Fibroblast of gingiva (primary cell): ENCODE measurements at places on chromosomes 6 and 20.
A peak's percentile ranks its signal among the peaks of the same experiment; 100 is the strongest.

GRCh38 chr20:5714261-5715041, 35.8 kb upstream of the SHLD1 start:
- no peak for DNase-seq

DNA sequence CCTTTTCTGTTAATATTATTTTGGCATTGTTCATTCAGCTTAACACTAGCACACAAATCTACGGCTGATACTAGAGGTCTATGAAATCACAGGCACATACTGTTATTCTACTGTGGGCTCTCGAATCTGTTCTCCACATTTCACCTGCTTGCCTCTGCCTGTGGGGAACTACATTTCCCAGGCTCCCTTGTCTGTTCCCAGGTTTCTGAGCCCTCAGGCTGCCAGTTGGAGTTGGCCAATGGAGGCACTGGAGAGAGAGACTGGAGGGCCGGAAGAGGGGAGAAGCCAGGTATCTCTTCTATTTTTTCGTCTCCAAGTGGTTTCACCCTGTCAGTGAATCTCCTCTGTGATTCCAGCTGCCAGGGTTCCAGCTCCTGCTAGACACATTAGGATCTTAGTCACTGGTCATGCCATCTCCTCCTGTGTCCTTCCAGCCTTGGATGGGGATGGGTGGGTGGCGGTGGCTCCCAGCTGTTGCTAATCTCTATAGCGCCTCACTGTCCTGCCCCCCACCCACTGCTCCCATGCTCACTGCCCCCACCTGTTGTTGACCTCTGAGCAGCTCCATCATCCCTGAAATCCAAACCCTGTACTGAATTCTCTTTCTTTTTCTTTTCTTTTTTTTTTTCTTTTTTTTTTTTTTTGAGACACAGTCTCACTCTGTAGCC, 188.2 kb downstream of the LRFN2 start:
- DNase-seq = no peak

DNA sequence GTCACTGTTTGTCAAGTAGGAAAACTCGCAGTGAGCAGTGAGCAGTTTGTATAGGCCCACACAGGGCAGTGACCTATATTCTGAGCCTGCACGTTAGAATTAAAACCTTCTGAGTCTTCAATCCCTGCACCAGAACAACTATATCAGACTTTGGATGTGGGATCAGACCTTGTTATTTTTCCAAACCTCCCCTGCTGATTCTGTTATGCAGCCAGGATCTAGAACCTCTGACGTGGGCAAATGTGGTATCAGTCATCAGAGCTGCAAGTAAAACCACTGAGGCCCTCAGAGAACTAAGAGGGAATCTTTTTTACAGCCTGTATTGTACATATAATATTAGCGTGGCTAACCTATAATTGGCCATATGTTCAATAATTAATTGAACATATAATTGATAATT, 32.0 kb upstream of the AKAP7 start:
- no peak for DNase-seq

- DNase-seq = no peak
Observed at GRCh38 chr6:35718911-35719381, 17.9 kb upstream of the ARMC12 start.

DNA sequence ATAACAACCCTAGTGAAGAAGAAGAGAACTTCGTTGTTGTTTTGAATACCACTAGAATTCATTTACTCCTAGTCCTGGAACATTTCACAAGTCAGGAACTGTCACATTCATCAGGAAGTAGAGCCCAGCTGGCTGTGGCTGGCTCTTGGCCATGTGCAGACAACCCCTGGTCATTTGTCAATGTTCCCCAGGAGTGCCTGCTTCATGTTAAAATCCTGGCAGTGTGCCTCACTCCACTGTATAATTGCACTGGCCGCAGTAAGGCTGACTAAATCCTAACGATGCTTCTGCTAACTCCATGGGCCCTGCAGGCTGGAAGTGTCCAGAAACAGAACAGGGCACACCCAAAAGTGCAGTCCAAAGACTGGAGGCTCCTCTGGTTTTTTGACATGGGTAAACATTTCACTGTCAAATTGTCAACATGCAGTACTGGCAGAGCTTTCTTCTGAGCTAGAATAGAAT, 41.5 kb upstream of the ADGRF1 start:
- DNase-seq = peak; percentile 90

DNA sequence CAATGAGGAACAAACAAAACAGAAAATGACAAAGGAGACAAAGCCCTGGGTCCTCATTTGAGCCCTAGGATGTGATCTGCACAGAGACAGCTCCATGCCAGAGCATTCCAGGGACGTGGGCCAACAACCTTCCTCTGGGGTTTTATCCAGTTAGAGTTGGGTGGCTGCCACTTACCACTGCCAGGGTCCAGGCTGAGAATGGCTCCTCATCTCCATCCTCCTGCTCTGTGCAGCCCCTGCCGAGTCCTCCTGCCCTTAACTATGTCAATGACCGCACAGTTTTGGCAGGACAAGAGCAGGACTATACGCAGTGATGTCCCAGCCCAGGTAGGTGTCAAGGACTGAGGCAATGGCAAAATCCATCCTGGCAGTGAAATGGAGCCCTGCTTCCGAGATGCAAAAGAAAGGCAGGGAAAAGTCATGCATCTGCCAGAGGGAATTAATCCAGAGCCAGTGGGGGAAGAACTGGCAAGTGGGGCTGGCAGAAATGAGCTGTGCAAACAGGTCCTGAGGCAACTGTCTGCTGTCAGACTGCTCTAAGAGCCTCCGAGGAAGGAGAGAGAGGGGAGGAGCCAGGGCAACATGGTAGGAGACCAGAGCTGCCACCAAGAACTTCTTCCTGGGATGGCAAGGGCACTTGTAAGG, 449.4 kb downstream of the PTPRT start:
- DNase-seq = no peak

DNA sequence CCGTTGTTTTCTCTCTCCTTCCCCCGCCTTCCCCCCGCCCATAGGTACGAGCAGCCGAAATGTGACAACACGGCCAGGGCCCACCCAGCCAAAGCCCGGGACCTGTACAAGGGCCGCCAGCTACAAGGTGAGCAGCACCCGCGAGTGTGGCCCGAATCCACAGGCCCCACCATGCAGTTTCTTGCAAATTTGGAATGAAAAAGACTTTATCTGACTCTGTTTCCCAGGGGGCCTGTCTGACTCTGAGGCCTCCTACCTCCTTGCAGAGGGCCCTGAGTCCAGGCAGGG, 167.1 kb downstream of the SMOC2 start:
- no peak for DNase-seq

GRCh38 chr6:148417045-148417444, 74.4 kb downstream of the SASH1 start:
- DNase-seq = no peak

GRCh38 chr20:51487076-51487475, 55.4 kb downstream of the NFATC2 start:
- no peak for DNase-seq

DNA sequence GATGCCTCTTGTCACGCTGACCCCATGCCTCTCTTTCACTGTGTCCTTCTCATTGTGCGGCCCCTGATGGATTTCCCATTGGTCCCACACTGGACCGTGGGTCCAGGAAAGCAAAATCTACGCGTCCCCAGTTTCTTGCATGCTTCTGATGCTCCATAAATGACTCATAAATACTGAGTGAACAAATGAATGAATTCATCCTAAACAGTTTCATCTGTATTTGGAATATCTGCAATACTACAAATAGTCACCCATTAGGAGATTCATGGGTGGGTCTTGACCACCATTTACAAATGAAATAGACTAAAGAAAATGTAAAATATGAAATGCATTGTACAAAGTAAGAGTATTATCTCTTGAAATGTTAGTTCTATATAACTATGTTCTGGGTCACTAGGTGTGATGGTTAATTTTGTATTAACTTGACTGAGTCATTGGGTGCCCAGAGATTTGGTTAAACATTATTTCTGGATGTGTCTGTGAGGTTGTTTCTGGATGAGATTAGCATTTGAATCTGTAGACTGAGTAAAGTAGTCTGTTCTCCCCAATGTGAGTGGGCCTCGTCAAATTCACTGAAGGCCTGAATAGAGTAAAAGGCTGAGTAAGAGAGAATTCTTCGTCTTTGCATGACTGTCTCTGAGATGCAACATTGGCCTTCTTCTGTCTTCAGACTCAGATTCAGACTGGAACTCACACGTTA, 448.7 kb downstream of the PREX1 start:
- no peak for DNase-seq

- no peak for DNase-seq
Observed at GRCh38 chr6:28712982-28713381, 187.3 kb downstream of the GPX5 start.

DNA sequence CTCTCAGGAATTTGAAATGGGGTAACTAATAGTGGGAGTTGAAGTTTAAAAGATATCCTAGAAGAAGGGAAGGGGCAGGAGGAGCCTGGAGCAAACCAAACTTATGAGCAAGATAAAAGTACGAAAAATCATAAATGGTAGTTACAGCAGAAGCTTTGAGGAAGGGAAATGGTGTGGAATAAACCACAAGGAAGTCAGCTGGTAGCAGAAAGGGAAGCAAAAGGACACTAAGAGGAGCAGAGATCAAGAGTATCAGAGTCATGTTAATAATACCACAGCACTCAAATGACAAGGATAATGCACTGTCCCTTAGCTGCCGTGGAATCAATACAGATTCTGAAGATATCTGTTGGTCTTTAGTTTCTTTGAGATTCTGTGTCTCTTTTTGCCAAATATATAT, 44.9 kb upstream of the CCDC28A start:
- DNase-seq = no peak

GRCh38 chr20:61601853-61602252, 349.8 kb downstream of the CDH4 start:
- no peak for DNase-seq

GRCh38 chr20:7859356-7859802, 80.9 kb downstream of the HAO1 start:
- peak; percentile 64 for DNase-seq

DNA sequence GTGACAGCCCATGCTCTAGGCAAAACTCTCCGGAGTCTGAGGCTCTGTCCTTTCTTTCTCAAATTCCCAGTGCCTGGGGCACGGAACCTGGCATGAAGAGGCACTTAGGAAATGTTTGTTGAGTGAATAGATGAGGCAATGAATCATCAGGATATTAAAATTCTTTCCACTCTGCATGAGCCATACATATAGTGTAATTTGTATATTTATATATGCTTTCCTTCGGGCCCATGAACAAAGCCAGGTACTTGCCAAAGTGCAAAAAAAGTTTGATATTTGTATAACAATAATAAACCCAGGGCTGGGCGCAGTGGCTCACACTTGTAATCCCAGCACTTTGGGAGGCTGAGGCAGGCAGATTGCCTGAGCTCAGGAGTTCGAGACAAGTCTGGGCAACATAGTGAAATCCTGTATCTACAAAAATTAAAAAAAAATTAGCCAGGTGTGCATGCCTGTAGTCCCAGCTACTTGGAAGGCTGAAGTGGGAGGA, 212.3 kb upstream of the ZNF217 start:
- peak; percentile 84 for DNase-seq

DNA sequence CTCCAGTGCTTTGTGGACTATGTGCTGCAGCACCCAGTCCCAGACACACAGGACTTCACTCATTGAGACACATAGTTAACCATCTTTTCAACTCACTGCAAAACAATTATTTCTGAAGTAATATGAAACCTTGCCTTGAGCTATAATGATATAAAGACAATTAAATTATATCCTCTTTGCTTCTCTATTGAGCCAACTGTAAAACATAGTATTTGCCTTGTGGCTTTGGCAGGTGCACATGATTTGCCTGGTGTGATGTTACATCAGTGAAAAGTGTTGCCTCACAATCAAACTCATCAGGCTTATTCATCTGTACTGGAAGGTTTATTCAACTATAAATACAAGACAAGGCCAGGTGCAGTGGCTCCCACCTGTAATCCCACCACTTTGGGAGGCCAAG, 80.6 kb downstream of the NCOA7 start:
- DNase-seq = peak; percentile 37

GRCh38 chr6:157530724-157531168, 149.8 kb downstream of the ZDHHC14 start:
- DNase-seq = no peak

- DNase-seq = peak; percentile 6
Observed at GRCh38 chr6:5004373-5005037, 668 bp upstream of the RPP40 start.

GRCh38 chr6:97626671-97627441, 343.8 kb upstream of the MMS22L start:
- DNase-seq = peak; percentile 2

- DNase-seq = no peak
Observed at GRCh38 chr20:15708984-15709598, 864.2 kb downstream of the KIF16B start.

DNA sequence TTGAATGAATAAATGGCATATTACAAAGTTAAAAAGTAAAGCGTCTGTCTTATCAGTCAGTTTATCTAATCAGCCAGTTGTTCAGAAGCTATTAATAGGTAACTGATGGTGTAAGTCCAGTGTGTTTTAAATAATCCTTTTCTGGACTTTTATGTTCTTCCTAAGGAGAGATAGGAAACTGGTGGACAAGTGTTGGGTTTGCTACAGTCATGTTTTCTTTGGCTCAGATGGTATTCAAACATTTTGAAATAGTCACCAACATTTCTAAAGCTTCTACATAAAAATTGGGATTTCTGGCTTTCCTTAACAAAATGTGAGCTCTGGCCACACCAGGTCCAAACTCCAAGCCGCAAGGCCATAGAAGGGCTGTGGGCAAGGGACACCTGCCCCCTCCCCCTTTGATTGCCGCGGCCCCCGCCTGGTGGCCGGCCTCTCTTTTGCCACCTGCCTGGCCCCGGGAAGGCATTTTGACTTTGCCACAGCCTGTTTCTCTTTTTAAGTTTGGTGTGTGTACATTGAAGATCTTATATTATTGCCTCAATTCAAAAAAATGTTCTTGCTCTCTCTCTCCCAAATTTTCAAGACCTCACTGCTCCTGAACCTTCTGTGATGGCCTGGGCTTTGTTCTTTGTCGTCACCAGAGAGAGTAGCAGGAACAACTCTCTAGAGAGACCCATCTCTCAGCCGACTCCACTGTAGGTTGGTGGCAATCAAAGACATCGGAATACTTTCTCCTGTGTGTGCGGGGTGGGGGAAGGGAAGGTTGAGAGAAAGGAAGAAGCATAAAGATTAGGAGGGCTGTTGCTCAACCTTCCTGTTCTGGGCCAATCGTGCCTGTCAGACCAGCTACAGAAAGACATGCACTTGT, 84.0 kb upstream of the ZNF217 start:
- DNase-seq = peak; percentile 34

- DNase-seq = no peak
Observed at GRCh38 chr6:92864966-92865555, 554.3 kb downstream of the EPHA7 start.

- no peak for DNase-seq
Observed at GRCh38 chr6:37971711-37972390, 152.3 kb downstream of the ZFAND3 start.

GRCh38 chr6:65461121-65461520, 245.9 kb downstream of the EYS start:
- DNase-seq = no peak
